ENCODE measurements at places on chromosomes 12 and 14.

DNA sequence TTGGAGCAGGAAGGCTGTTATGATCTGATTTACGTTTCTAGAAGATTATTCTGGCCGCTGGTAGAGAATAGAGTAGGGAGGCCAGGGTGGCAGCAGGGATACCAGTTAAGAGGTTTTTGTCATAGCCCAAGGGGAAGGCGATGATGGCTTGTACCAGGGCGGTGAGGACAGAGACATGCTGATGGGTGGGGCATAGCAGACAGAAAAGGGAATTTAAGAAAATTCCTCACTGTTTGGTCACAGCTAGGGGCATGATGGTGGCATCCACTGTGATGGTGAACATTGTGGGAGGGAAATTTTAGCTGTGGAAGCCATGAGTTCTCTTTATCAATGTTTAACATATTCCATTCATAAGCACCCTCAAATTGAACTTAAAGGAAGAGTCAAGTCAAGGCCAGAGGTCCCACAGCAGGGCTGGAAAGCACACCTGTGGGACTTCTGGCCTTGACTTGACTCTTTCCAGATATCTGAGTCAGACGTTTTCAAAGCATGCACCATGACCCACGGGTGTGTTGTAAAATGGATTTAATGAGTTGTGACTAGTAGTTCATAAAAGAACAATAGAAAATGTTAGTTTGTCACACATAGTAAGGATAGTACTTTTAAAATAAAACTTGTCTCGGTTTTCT lies 134.6 kb downstream of the CHST11 start:
- DNase-seq = no peak
- no peak overlapping the region for H3K27ac ChIP-seq
- no peaks in the 10 kb centered on the region for H3K27me3 ChIP-seq
- no peaks in the 10 kb centered on the region for H3K36me3 ChIP-seq

DNA sequence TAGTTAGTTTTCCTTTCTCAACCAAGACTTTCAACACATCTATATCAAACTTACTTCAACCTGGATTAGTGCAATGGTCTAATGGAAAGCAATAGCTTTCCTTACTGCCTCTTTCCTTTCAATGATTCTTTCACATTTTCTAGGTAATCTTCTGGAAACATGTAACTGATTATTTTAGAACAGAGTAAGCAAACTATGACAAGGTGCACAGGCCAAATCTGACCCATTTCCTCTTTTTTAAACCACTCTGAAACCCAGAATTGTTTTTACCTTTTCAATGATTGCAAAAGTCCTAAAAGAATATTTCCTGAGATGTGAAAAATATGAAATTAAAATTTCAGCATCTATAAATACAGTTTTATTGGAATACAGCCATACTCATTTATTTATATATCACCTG lies 81.6 kb upstream of the TMTC2 start:
- no peaks in the 10 kb centered on the region for H3K4me1 ChIP-seq
- no peak overlapping the region for H3K27ac ChIP-seq
- DNase-seq = no peak
- no peaks in the 10 kb centered on the region for H3K36me3 ChIP-seq

- H3K27ac ChIP-seq = no peak overlapping the region
- no peaks in the 10 kb centered on the region for H3K36me3 ChIP-seq
- no peak overlapping the region for H3K4me3 ChIP-seq
- H3K4me1 ChIP-seq = no peaks in the 10 kb centered on the region
- no peaks in the 10 kb centered on the region for H3K27me3 ChIP-seq
Measured at GRCh38 chr12:116420227-116420880, 138.8 kb upstream of the MAP1LC3B2 start.

DNA sequence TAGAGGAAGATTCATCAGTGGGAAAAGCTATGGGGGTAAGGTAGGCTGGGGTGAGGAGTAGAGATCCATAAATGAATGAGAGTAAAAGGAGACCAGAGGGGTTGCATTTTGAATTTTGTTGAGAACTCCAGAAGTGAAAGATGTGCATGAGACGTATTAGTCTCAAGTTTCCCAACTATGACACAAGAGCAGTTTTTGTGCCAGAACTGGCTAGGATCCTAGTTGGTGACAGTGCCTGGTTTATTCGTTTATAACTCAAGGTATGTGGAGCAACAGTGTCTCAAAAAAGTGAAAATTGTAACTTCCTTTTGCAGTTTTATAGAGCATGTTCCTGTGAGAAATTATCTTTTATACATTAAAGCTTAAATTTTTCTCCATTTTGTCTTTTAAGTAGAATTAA lies 377.0 kb downstream of the NPAS3 start:
- H3K27me3 ChIP-seq = no peaks in the 10 kb centered on the region
- H3K4me1 ChIP-seq = no peaks in the 10 kb centered on the region
- no peak overlapping the region for H3K27ac ChIP-seq
- H3K4me3 ChIP-seq = no peak overlapping the region

DNA sequence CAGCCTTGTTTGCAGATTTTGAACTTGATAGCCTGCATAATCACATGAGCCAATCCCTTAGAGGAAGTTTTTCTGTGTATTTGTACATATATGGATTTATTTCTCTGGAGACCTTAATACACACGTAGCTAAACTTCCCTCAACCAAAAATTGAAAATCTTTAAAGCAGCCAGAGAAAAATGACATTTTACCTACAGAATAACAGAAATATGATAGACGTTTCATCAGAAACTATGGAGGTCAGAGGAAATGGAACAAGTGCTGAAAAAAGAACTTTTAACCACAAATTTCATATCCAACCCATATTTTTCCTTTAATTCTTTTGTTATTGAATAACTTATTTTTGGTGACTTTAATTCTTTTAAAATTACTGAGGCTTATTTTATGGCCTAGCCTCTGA lies 177.7 kb downstream of the CCDC91 start:
- H3K27me3 ChIP-seq = no peaks in the 10 kb centered on the region
- H3K27ac ChIP-seq = no peak overlapping the region
- H3K4me1 ChIP-seq = no peaks in the 10 kb centered on the region
- no peak for DNase-seq
- H3K4me3 ChIP-seq = no peak overlapping the region

- DNase-seq = no peak
- H3K4me1 ChIP-seq = no peaks in the 10 kb centered on the region
- no peak overlapping the region for H3K4me3 ChIP-seq
- H3K36me3 ChIP-seq = no peaks in the 10 kb centered on the region
- no peak overlapping the region for H3K27ac ChIP-seq
- no peaks in the 10 kb centered on the region for H3K27me3 ChIP-seq
Measured at GRCh38 chr12:92237262-92237661, 91.6 kb upstream of the BTG1 start.

- H3K36me3 ChIP-seq = no peaks in the 10 kb centered on the region
- no peaks in the 10 kb centered on the region for H3K4me1 ChIP-seq
- H3K4me3 ChIP-seq = no peak overlapping the region
- H3K27me3 ChIP-seq = no peaks in the 10 kb centered on the region
- DNase-seq = no peak
Measured at GRCh38 chr12:69345742-69346141, 2.4 kb upstream of the LYZ start.

GRCh38 chr12:583251-583869 lies 79.9 kb downstream of the NINJ2 start:
- no peak overlapping the region for H3K27ac ChIP-seq
- no peaks in the 10 kb centered on the region for H3K36me3 ChIP-seq
- no peaks in the 10 kb centered on the region for H3K27me3 ChIP-seq

- H3K27ac ChIP-seq = no peak overlapping the region
- DNase-seq = no peak
- H3K4me1 ChIP-seq = no peaks in the 10 kb centered on the region
Measured at GRCh38 chr14:76986231-76986565, 42.3 kb downstream of the IRF2BPL start.

- no peaks in the 10 kb centered on the region for H3K4me1 ChIP-seq
- no peaks in the 10 kb centered on the region for H3K27me3 ChIP-seq
- H3K27ac ChIP-seq = no peak overlapping the region
- H3K36me3 ChIP-seq = peaks cover 11% of the 10 kb centered on the region
- H3K4me3 ChIP-seq = no peak overlapping the region
- no peak for DNase-seq
Measured at GRCh38 chr12:49990273-49990672, 17.5 kb downstream of the AQP6 start.

DNA sequence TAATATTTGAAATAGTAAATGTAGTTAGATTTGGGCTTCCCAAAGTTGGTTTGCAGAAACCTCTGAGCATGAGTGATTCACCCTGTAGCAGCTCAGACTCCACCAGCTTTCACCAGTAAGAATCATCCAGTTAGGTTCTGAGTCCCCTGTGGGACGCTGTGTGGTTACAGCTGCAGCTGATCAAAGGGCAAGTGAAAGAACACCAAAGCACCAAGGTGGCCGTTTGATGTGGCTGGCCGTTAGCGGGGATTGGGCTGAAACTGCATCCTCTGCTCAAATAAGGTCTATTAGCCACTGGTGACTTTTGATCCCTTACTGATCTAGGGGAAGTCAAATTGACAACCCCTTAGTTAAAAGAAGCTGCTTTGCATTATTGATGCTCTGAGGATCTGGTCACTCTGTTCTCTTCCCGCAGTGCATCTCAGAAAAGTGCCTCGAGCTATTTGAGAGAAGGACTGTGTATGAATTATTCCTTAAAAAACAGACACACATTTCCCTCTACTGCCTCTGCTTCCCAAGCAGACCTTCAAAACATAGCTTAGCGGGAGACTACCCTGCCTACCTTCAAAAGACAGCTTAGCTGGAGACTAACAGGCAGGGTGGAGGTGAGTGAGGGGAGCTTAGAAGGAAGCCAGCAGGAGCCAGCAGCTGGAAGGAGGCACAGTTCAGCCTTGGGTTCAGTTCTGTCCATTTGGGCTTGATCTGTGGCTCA lies 3.7 kb downstream of the ABHD12B start:
- no peak overlapping the region for H3K27ac ChIP-seq
- H3K4me1 ChIP-seq = no peaks in the 10 kb centered on the region
- H3K36me3 ChIP-seq = no peaks in the 10 kb centered on the region
- no peaks in the 10 kb centered on the region for H3K27me3 ChIP-seq

DNA sequence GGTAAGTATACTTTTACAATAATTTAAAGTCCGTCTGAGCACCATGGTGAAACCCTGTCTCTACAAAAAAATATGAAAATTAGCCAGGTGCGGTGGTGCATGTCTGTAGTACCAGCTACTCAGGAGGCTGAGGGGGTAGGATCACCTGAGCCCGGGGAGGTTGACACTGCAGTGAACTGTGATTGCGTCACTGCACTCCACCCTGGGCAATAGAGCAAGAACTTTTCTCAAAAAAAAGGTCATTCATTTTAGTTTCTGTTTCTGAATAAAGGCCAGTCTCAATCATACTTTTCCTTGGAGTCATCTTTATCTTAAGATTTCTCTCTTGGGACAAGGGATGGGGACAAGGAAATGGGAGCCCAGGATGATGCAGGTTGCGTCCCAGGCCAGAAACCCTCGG lies 12.9 kb downstream of the ANKRD13A start:
- H3K36me3 ChIP-seq = peaks cover 23% of the 10 kb centered on the region
- H3K4me3 ChIP-seq = no peak overlapping the region
- H3K27ac ChIP-seq = no peak overlapping the region
- no peaks in the 10 kb centered on the region for H3K4me1 ChIP-seq

DNA sequence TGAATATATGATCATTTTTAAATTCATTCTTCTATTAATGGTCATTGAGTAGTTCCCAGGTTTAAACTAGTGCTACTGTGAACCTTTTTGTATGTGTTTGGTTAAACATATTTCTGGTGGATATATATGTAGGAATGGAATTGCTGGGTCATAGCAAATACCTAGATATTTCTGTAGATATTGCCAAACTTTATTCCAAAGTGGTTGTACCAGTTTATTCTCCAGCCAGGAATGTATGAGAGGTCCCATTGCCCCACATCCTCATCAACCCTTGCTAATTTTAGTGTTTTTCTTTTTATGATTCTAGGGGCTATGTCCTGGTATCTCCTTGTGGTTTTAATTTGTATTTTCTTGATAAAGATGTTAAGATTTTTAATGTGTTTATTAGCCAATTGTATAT lies 3.1 kb downstream of the VEZT start:
- peaks cover 9% of the 10 kb centered on the region for H3K36me3 ChIP-seq
- H3K4me1 ChIP-seq = no peaks in the 10 kb centered on the region
- no peak overlapping the region for H3K27ac ChIP-seq
- DNase-seq = no peak
- no peaks in the 10 kb centered on the region for H3K27me3 ChIP-seq

DNA sequence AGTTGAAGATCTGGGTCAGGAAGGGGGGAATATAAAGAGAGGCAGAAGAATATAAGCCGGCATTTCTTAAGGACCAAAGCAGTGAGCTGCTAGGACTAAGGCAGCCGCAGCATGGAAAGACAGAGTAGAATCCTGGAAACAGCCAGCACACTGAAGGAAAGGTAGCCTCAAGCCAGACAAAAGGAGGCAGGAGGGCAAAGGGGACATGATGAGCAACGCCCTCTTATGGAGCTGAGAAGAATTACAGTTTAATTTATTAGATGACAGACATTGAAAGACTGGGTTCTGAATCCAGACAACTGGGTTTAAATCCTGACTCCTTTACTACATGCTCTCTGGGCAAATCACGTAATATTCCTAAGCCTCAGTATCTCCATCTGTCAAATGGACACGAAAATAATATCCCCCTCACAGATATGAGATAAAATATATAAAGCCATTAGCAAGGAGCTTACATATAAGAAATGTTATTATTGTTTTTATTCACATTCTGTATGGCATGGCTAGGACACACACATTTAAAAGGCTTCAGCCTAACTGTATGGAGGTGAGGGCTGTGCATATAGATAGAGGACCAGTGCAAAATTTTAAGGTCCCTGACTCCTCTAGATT lies 8.1 kb upstream of the PCED1B start:
- no peak overlapping the region for H3K4me3 ChIP-seq
- peak overlapping the region; percentile 24 for H3K27ac ChIP-seq
- DNase-seq = no peak
- H3K36me3 ChIP-seq = no peaks in the 10 kb centered on the region

DNA sequence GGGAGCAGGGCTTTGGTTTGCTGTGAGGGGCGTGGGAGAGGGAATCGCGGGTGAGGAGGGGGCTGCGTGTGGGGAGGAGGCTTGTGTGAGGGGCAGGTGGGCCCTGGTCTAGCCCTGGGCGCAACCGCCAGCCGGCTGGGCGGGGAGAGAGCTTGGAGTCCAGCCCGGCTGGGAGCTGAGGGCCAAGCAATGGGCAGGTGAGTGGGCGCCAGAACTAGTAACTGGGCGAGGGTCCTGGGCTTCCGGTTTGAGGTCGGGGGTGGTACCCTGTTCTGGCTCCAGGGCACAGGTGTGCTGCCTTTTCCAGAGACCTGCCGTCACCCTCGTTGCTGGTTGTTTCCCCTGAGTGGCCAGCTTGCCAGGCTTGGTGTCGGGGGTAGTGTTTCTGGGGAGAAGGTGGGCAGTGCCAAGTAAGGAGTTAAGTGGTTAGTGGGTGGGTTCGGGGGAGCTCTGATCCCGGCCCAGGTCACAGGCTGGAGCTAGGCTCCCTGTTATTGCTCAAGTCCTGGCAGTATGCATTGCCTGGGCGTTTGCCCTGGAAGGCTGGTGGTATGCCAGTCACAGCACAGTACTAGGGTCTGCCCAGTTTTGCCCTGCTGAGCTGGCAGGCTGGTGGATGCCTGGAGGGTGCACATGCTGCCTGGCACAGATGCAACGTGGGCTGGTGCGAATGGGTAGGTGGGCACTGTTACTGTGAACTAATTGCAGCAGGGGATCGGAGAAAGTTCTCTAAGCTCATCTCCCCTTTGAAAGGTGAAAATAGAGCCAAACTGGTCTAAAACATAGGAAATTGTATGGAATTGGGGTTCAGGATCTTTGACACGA lies 683 bp downstream of the CIPC start:
- H3K4me1 ChIP-seq = peaks cover 45% of the 10 kb centered on the region
- peak; percentile 29 for DNase-seq
- H3K27me3 ChIP-seq = no peaks in the 10 kb centered on the region
